T-helper 22 cell (primary cell): ENCODE measurements at places on chromosomes 3 and 15.

DNA sequence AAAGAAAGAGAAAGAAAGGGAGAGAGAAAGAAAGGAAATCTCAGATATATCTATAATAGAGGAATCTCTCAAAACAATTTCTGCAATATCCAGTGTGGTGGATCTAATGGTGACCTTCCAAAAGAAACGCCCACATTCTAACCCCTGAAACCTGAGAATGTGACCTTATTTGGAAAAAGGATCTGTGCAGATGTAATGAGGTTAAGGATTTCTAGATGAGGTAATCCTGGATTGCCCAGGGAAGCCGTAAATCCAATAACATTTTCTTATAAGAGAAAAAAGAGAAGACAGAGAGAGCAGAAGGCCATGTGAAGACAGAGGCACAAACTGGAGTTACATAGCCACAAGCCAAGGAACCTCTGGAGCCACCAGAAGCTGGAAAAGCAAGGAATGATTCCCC is 307.6 kb downstream of the ZBTB20 start:
- no peak for DNase-seq

- DNase-seq = no peak
These were observed 8.7 kb upstream of the MCCC1 start for GRCh38 chr3:183108001-183108449.

DNA sequence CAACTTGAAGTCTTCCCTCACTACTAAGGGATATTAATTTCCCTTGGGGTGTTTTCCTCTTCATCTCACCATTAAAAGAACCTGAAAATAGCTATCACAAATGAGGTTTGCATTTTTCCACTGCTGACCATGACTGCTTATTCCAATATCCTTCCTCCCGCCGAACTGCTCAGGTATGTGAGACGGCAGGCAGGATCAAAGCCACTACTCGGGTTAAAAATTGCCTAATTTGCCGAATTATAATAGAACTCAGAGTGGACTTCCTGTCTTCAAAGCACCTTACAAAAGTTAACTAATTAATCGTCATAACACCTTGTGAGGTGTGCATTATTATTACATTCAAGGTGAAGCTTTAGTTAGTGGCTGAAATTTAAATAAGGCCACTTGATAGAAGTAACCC is 655.2 kb upstream of the ADAMTS9 start:
- no peak for DNase-seq

DNA sequence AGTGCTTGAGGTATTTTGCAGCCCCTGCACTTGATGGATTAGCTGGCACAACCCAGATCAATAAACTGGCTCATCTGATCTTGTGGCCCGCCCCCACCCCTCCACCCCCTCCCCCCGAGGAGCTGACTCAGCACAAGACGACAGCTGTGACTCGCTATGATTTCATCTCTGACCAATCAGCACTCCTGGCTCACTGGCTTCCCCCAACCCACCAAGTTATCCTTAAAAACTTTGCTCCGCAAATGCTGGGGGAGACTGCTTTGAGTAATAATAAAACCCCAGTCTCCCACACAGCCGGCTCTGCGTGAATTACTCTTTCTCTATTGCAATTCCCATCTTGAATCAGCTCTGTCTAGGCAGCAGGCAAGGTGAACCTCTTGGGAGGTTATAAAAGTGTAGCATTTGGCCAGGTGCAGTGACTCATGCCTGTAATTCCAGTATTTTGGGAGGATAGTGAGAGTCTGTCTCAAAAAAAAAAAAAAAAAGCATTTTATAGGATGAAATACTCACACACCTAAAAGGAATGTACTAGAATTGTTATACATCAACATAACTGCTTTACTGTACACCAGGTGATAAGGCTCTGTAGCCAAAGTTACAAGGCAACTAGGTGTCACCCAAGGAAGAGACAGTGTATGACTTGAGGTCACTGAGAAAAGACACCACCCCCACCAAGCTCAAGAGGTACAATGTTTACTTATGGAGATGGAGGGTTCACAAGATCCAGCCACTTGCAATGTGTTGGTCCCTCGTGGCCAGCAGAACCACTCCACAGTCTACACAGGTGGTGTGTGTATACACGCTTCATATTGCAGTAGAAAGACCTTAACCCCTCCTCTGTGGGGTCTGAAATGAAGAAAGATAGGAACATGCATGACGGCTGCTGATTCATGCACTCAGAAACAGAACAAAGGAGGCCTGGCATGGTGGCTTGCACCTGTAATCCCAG is 8.6 kb downstream of the ZNF445 start:
- no peak for DNase-seq

DNA sequence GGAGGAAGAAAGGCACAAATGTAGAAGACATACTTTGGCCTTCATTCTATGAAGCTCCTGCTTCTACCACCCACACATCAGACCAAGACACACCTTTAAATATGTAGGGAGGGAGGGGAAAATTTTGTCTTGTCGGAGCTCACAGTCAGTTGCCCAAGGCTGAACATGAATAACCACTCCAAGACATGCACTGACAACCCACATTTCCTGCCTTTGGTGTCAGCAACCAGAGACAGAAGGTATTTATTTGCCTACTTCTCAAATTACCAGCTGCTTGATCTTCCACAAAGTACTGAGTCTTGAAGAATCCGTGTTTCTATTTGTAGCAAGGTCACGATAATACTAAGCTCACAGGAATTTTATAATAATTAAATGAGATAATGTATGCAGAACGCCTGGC is 169.7 kb downstream of the KCNMB2 start:
- DNase-seq = no peak

- DNase-seq = no peak
These were observed 196.2 kb upstream of the CNTN4 start for GRCh38 chr3:1902416-1902815.

DNA sequence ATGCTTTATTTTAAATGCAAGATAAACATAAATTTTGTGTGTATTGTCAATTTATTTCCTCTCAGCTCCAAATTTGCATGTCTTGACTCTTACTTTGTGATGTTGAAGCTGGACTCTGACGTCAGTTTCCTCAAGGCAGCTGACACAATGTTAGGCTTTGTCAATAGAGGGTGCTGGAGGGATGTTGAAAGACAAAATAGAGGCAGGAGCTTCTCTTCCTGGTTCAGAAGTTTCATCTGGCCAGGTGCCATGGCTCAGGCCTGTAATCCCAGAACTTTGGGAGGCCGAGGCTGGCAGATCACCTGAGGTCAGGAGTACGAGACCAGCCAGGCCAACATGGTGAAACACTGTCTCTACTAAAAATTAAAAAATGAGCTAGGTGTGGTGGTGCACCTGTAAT is 408.6 kb downstream of the GBE1 start:
- no peak for DNase-seq

DNA sequence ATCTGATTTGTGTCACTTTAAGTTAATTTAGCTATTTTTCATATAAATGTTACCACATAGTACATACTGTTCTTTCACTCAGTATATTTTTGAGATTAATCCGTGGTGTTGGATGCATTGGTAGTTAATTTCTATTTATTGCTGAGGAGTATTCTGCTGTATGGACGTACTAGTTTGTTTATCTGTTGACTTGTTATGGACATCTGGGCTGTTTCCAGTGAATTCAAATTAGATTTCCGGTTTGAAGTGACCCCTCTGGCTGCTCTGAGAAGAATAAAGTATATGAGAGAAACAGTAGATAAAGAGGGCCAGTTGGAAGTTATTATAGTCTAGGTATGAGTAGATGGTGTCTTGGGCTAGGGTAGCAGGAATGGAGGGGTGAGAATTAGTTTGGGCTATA is 15.6 kb downstream of the KAT2B start:
- no peak for DNase-seq

DNA sequence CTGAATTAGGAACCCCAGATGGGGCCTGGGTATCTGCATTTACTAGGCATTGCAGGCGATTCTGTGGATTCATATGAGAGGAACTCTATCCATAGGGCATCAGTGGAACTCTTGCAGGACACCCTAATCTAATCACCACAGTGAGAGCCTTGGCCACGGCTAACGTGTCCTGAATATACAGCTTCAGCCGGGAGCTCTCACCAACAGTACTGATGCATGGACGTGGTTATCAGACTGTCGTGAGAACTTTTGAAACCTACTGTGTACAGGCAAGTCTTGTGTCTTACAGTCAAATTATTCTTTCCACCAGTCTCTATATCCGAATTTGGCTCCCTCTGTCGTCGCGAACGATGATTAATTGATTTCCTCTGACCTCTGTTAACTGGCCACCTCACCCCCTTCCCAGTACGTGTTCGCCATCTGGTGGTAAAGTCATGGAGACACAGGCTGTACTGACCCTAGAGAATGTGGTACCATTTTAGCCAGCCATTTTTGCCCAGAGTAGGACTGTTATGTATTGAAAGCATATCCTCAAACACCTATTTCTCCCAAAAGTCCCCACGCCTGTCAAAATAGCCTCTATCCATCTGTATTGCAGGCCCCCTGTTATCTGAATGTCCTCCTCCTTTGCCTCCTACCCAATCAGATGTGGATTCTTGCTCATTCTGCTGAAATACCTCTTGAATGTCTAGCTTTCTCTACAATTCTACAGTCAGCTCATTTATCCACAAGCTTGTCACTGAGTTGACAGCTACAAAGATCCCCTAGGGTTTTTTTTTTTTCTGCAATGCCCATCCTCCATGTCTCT is 39.7 kb downstream of the GLDN start:
- DNase-seq = no peak

DNA sequence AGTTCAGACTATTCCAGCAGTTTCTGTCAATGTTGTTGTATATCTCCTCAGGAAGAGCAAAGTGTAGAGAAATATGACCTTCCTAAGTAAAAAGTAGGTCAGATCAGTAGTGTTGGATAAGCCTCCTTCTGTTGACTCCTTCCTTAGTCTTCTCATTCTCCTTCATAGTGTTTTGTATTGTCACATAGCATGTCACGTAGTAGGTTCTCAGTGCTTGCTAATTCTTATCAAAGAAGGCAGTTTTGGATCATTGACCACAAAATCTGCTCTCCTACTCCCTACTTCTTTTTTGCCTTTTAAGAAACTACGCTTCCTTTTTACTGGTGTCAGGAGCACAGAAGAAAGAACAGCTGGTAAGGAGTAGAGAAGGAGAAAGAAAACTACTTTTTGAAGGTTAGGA is 1.0 kb upstream of the MGA start:
- no peak for DNase-seq
